Neural crest cell (in vitro differentiated cells): ENCODE measurements at places on chromosomes 5 and 9.

GRCh38 chr5:34803974-34804732, 34.8 kb upstream of the TTC23L start:
- no peak for DNase-seq

- DNase-seq, result no peak
Measured at GRCh38 chr5:116646611-116647289, 72.1 kb upstream of the SEMA6A start.

GRCh38 chr5:159678657-159679392, 237.5 kb upstream of the ADRA1B start:
- no peak for DNase-seq

DNA sequence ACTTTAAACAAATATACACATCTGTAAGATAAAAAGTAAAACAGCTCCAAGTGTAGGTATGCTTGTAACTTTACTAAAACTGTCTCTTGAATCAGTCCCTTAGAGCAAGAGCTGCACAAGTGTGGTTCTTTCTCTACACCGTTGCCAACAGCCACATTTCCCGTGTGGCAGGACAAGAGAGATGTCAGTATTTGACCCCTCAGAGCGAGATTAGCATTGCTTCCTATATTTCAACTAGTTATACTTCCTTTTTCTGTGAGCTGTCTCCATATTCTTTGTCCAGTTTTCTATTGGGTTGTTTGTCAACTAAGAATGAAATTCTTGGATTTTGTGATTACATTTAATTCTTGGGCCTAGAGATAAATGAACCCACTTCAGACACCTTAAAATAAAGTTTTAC, 8.0 kb downstream of the PLIN2 start:
- DNase-seq, result no peak

DNA sequence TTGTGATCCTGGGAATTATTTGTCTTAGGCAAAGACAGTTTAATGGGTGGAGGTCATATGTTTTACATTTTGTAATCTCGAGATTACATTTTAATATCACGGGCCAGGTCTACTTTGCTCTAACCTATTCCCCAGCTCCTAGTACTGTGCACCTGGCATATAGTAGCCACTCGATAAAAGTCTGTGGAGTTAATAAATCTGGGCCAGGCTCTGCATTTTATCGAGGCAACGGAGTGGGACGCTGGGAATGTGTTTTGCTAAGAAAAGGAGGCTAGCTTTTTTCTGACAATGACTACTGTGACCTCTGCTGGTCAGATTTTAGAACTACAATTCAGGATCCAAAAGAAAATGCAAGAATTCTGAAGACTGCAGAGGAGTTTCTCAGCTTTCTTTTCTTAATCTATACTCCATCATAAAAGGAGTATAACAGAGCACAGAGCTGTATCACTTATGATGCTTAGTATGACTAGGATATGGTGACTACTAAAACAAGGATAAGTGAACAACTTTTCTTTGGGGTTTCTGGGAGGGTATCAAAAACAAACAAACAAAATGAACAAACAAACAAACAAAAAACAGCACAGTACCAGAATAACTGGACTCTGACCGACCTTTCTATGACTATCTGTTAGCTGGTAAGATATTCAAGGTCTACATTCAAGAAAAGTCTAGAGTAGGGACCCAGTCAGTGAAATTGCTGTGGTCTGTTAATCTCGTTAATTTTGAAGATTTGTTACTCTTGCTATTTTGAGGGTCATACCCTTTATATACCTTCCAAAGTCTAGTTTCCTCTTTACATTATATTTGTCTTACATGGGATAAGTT, 46.1 kb upstream of the CER1 start:
- DNase-seq, result peak; percentile 23

GRCh38 chr5:43369651-43370050, 42.5 kb downstream of the CCL28 start:
- DNase-seq, result no peak

DNA sequence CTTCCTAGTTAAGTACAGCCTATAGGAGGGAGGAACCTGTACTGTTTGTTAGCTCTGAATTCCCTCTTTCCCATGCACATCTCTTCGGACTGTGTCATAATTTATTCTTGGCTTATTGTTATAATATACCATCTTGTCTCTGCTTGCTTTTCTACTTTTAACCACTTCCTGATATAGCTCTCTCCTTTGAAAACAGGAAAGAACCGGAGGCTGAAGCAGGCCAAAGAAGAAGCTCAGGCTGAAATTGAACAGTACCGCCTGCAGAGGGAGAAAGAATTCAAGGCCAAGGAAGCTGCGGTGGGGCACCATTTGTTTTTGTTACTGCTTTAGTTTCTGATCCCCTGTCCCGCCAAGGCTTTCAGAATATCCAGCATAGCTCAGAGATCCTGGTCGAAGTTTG, 4.8 kb downstream of the ATP6V1G1 start:
- no peak for DNase-seq

DNA sequence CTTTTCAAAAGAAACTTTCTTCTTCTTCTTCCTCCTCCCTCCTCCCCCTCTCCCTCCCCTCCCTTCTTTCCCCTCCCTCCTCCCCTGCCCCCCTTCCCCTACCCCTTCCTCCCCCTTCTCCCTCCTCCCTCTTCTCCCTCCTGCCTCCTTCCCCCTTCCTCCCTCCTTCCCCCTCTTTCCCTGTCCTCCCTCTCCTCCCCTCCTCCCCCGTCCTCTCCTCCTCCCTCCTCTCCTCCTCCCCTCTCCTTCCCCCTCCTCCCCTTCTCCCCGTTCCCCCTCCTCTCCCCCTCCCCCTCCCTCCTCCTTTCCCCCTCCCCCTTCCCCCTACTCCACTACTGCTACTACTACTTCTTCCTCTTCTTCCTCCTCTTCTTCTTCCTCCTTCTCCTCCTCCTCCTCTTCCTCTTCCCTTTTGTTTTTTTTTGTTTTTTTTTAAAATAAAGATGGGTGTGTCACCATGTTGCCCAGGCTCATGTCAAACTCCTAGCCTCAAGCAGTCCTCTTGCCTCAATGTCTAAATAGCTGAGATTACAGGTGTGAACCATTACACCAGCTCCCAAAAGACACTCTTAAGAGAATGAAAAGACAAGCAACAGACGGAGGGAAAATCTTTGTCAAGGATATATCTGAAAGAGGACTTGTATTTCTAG, 87.5 kb downstream of the SCAMP1 start:
- no peak for DNase-seq

DNA sequence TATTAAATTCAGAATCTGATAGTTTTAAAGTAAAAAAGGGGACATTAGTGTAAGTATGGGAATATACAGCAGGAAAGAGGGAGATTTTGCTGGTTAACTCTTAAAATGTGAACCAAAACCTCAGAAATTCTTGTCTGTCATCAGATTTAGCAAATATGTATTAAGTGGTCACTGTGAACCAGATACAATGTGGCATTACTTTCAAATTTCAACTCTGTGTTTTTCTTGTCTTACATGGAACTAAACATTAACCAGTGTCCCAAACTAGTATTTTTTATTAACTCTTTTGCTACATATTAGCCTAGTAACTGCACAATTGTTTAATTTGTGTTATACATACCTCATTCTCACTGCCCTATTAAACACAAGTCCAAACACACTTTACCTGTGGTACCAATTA, 259.9 kb upstream of the RASA1 start:
- no peak for DNase-seq

DNA sequence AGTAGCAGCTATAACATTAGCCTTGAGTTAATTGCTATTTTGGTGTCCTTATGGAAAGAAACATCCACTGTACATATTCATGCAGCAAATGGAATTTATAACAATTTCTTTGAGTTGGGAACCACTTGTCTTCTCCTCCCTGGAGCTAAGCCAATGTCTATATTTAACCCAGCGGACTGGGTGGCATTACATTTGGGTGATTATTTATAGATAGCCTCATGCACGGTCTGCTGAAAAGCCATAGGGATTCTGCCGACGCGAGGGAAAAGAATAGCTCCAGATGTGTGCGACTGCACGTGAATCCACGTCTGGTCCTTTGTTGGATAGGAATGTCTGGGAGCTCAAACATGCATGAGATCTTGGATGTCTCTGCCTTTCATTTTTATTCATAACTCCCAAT, 157.5 kb upstream of the BRINP1 start:
- no peak for DNase-seq

DNA sequence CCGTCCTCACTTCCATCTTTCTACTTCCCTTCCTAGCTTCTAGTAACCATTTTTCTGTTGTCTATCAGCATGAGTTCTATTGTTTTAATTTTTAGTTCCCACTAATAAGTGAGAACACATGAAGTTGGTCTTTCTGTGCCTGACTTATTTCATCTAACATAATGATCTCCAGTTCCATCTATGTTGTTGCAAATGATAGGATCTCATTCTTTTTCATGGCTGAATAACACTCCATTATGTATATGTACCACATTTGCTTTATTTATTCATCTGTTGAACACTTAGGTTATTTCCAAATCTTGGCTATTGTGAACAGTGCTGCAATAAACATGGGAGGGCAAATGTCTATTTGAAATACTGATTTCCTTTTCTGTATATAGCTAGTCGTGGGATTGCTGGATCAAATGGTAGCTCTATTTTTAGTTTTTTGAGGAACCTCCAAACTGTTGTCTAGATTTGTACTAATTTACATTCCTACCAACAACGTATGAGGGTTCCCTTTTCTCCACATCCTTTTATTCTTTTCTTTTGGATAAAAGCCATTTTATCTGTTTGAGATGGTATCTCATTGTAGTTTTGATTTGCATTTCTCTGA, 50.3 kb downstream of the NSD1 start:
- DNase-seq, result no peak

DNA sequence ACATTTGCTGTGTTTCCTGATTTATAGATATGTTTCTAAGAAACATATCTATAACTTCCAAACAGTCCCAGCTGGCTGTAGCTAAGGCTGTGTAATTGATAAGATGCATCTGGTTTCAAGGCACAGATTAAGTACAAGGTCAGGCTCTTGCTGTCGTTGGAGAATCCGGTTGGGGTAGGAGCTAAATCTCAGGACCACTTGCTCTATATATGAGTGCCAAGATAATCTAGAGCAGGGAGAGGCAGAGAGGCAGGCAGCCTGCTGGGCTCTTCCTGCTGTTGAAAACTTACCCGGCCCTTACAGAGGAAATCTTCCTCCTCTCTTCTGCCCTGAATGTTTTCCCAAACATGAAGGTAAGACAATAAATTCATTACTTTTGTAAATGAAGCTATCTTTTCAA, at the start of gene C7:
C7 (plus strand) TSS at position 234 of the 400 bp plus-strand sequence; CDS start at position 348, 114 bp downstream.
- no peak for DNase-seq

DNA sequence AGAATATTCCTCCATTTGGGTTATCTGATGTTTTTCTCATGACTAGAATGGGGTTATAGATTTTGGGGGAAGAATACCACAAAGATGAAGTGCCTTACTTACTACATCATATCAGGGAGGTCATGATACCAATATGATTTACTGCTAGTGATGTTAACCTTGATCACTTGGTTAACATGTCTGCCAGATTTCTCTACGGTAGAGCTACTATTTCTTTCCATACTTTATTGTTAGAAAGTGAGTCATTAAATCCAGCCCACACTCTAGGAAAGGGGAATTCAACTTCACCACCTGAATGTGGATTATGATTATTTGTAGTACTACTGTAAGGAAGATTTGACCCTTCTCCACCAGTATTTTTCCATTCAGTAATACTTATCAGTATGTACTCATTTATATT, 64.7 kb downstream of the UBE2R2 start:
- no peak for DNase-seq

GRCh38 chr9:121075251-121076036, 689 bp downstream of the CNTRL start:
- DNase-seq, result no peak

DNA sequence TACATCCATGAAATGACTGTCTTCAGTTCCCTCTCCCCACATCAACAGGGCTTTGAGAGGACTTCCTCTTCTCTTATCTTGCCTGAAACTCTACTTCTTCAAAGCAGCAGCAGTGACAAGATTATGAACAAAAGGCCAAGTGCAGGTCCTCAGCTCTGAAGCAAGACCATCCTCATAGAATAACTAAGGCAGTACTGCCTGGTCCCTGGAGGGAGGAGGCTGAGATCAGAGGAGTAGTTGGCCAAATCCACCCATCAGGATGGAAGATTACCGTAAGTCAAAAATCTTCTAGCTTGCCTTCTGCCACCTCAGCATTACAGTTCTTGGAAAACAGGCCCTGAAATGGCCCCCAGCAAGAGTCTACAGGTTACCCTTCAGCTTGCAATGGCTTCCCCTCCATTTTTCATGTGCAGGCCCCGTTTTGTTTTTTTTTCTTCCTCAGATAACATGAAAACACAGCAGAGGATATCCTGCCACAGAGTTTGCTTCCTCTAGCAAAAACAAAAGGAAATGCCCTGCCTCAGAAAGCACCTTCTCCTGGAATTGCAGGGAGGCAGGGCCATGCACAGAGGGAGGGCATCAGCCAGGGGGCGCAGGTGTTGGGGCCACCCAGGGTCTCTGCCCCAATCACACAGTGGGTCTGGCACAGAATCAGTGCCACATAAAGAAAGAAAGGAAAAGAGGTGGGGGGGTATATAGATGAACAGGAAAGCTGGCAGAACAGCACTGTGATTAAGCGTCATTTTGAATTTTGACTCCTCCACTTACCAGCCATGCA, 40.0 kb downstream of the KLHL3 start:
- DNase-seq, result no peak

GRCh38 chr9:93254061-93254481, 70.1 kb downstream of the WNK2 start:
- DNase-seq, result no peak
